ENCODE measurements at places on chromosomes 7 and 10.

DNA sequence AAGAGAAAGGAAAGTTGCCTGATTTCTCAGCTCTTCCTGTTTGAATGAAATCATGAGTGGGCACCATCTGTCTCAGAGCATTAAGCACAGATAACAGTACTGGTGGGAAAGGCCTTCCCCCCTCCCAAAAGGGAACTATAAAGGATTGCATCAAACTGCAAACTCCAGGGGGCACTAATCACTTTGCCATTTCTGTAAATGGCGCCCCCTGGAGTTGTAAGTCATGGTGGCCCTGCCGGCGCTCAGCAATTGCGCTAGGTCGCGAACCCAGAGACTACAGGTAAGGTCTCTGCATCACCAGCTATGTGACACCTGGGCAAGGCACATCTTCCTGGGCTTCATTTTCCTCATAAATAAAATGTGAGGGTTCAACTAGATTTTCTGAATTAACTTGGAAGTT, 11.1 kb downstream of the LRRC4 start:
- peaks cover 7% of the 10 kb centered on the region for H3K36me3 ChIP-seq
- DNase-seq, result no peak
- H3K27ac ChIP-seq, result peak overlapping the region; percentile 93
- peaks cover 41% of the 10 kb centered on the region for H3K4me1 ChIP-seq
- H3K27me3 ChIP-seq, result no peaks in the 10 kb centered on the region
- no peak overlapping the region for H3K4me3 ChIP-seq

DNA sequence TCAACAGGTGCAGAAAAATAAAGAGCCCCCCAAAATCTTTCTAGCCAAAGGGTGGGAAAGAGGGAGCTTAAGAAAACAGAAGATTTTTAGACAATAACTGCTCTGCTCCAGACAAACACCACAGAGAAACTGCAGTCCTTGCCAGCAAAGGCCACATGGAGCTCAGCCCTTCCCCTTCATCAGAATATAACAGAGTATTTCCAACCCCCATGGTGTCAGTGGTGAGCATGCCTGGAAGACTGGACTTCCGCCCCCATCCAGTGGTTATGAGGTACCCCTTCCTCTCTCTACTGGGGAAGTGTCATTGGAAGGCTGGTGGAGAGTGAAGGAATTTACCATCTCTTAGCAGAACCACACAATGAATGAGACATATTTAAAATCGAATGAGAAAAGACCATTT, 1007.3 kb upstream of the CELF2 start:
- no peaks in the 10 kb centered on the region for H3K27me3 ChIP-seq
- no peaks in the 10 kb centered on the region for H3K4me1 ChIP-seq
- H3K27ac ChIP-seq, result no peak overlapping the region
- DNase-seq, result no peak
- no peak overlapping the region for H3K4me3 ChIP-seq

GRCh38 chr10:31319602-31320549, 860 bp downstream of the ZEB1 start:
- H3K4me1 ChIP-seq, result peaks cover 8% of the 10 kb centered on the region
- H3K36me3 ChIP-seq, result no peaks in the 10 kb centered on the region

DNA sequence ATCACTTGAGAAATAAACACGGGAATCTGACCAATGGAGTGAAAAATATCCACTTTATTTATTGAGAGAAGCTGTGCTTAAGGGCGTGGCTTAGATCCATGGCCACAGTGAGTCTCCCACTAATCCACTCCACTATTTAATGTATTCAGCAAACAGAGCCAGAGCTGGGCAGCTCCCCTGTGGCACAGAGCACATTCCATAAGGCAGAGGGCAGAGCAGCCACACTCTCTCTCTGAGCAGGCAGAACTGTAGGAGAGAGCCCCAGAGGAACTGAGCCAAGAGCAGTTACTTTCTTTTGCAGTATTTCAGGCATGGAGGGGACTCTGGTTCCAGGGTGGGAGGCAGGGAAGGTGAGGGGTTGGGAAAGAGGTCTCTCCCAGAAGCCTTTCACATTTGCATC, 106.0 kb downstream of the GALNT17 start:
- DNase-seq, result no peak
- H3K27ac ChIP-seq, result no peak overlapping the region
- H3K27me3 ChIP-seq, result no peaks in the 10 kb centered on the region
- no peaks in the 10 kb centered on the region for H3K4me1 ChIP-seq

GRCh38 chr7:47255441-47255840, 326.5 kb downstream of the TNS3 start:
- H3K36me3 ChIP-seq, result no peaks in the 10 kb centered on the region
- H3K27ac ChIP-seq, result no peak overlapping the region
- no peak for DNase-seq
- no peaks in the 10 kb centered on the region for H3K4me1 ChIP-seq
- no peak overlapping the region for H3K4me3 ChIP-seq

DNA sequence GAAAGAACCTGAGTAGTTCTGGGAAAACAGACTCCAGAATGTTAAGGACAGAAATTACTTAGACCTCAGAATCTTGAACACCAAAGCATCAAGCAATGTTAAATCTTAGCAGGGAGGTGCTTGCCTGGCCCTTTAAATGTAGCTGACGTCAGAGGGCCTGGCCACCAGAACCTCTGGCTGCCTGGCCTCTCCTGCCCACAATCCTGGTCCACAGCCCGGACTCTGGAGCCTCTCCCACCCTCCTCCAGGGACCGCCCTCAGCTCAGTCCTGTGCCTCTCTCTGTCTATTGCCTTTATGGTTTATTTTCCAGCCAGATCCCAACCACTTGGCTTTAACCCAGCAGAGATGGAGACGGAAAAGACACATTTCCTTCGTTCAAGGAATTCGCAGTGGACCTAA, 42.2 kb upstream of the EGR2 start:
- no peak overlapping the region for H3K27ac ChIP-seq
- H3K36me3 ChIP-seq, result no peaks in the 10 kb centered on the region
- no peak for DNase-seq
- H3K4me3 ChIP-seq, result no peak overlapping the region

DNA sequence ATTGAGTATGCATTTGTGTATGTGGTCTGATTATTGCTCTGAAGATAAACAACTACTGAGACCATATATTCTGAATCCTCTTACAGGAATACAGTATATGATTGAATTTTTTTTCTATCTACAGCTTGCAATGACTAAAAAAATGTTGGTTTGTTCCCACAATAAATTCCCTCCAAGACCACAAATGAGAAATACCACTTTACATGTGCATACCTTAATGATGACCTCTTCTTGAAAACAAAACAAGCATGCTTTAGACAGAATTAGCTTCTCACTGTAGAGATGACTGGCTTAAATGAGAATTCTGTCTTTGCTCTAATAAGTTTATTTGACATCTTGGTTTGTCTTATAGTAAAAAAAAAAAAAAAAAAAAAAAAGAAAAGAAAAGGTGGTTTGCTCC, 241.5 kb downstream of the PCDH15 start:
- no peak overlapping the region for H3K27ac ChIP-seq
- no peaks in the 10 kb centered on the region for H3K27me3 ChIP-seq
- DNase-seq, result no peak
- H3K36me3 ChIP-seq, result no peaks in the 10 kb centered on the region

DNA sequence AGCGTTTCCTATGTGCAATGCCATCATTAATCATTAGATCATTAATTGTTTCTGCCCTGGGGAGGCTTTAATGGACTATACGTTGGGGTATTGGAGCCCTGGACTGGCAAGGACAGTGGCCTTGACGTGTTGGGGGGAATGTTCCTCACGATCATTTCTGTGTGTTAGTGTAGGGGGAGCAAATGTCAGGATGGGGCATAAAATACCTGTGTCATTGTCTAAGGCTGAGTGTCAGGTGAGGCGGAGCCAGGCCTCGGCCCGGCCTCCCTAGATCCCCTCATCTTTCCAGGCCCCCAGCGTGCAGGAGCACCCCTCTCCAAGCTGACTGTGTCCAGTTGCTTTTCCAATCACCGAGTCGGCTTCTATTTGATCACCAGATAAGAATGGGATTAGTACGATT, 346.4 kb upstream of the SHH start:
- no peak overlapping the region for H3K4me3 ChIP-seq
- no peaks in the 10 kb centered on the region for H3K4me1 ChIP-seq
- no peaks in the 10 kb centered on the region for H3K36me3 ChIP-seq
- peaks cover 12% of the 10 kb centered on the region for H3K27me3 ChIP-seq
- no peak overlapping the region for H3K27ac ChIP-seq

- no peak overlapping the region for H3K4me3 ChIP-seq
- no peaks in the 10 kb centered on the region for H3K36me3 ChIP-seq
- no peaks in the 10 kb centered on the region for H3K4me1 ChIP-seq
- no peak for DNase-seq
- H3K27me3 ChIP-seq, result no peaks in the 10 kb centered on the region
- no peak overlapping the region for H3K27ac ChIP-seq
Observed at GRCh38 chr7:15582773-15583172, 21.0 kb upstream of the AGMO start.

DNA sequence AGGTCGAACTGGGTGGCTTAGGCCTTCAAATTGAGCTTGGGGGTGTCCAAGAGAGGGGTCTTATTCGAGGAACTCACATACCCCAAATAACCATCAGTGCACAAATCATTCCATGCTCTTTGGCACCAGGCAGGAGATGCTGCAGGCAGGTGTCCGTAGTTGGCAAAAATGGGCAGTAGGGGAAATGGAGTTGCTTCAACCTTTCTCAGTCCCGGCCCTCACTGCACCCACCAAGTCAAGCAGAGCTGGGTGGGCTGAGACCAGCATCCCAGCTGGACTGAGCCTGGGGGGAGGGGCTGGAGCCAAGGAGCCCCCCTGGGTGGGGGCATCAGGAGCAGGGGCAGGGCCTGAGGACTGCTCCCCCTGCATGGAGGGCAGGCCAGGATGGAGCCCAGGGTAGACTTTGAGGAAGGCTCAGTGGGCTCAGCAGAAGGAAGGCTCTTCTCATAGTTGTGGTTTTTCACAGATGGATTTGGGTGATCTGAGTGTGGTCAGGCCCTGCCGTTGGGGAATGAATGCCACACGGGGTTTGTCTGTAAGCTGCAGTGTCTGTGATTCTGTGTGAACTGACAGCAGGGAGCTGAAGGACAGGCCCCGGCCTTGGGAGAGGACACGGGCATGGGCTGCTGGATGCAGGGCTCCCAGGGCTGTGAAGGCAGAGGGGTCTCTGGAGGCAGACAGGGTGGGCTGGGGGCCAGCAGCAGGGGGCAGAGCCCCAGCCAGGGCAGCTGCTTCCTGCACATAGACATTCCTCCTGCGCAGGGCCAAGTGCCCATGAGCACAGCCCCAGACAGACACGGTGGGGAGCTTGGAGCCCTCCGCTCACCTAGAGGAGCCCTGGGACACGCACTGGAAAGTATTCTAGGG, 144.5 kb downstream of the ADCY1 start:
- no peak overlapping the region for H3K4me3 ChIP-seq
- DNase-seq, result no peak
- H3K27ac ChIP-seq, result no peak overlapping the region
- no peaks in the 10 kb centered on the region for H3K27me3 ChIP-seq
- no peaks in the 10 kb centered on the region for H3K4me1 ChIP-seq

DNA sequence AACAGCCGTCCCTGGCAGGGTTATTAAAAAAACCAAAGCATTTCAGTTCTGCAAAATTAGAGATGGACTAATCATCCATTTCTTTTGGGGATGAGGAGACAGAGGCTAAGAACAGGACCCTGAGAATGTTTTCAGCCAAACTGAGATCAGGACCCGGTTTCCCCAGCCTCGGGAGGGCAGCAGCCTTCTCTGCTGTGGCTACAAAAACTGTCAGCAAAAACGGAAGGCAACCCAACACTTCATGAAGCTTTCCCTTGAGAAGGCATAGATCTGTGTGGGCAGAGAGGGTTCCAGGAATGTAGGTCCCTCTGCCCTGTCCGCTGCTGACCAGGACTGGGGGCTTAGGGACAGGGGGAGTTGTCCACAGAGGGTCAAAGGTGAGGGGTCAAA, 313.5 kb downstream of the TCERG1L start:
- H3K4me3 ChIP-seq, result no peak overlapping the region
- no peaks in the 10 kb centered on the region for H3K4me1 ChIP-seq
- no peak overlapping the region for H3K27ac ChIP-seq
- no peaks in the 10 kb centered on the region for H3K36me3 ChIP-seq
- H3K27me3 ChIP-seq, result no peaks in the 10 kb centered on the region

DNA sequence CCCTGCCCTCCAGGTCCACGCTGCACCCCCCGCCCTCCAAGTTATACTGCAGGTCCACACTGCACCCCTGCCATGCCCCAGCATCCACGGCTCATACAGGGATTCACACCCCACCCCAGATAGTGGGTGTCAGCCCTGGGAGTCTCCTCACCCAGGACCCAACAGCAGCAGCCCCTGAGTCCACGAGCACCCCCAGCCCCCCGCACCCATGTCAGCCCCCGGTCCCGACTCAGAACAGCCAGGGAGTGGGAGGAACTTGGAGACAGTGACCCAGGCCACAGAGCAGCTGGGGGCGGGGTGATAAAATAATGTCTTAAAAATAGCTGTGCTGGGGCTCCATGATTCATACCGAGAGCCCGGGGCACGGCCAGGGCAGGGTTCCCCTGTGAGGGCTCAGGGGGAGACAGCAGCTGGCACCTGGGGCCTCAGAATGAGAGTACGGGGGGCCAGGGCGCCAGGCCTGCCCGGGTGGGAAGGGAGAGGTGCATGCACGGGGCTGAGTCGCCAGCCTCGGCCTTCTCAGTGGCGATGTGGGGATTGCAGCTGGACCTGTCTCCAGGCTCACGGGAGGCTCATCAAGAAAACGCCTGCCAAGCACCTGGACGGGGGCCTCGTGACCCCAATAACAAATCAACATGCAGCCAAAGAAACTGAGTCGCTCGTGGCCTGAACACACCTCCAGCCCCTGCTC, 29.8 kb downstream of the ADAP1 start:
- H3K27ac ChIP-seq, result no peak overlapping the region
- H3K4me3 ChIP-seq, result no peak overlapping the region
- peaks cover 7% of the 10 kb centered on the region for H3K4me1 ChIP-seq
- H3K27me3 ChIP-seq, result no peaks in the 10 kb centered on the region
- no peaks in the 10 kb centered on the region for H3K36me3 ChIP-seq
- peak; percentile 55 for DNase-seq

GRCh38 chr7:47190462-47190861, 391.4 kb downstream of the TNS3 start:
- no peak overlapping the region for H3K27ac ChIP-seq
- H3K4me1 ChIP-seq, result no peaks in the 10 kb centered on the region
- no peak overlapping the region for H3K4me3 ChIP-seq
- no peaks in the 10 kb centered on the region for H3K27me3 ChIP-seq
- DNase-seq, result no peak

GRCh38 chr10:8665322-8665721, 610.8 kb downstream of the GATA3 start:
- no peak for DNase-seq
- H3K4me3 ChIP-seq, result no peak overlapping the region
- no peak overlapping the region for H3K27ac ChIP-seq
- no peaks in the 10 kb centered on the region for H3K27me3 ChIP-seq
- H3K36me3 ChIP-seq, result no peaks in the 10 kb centered on the region

DNA sequence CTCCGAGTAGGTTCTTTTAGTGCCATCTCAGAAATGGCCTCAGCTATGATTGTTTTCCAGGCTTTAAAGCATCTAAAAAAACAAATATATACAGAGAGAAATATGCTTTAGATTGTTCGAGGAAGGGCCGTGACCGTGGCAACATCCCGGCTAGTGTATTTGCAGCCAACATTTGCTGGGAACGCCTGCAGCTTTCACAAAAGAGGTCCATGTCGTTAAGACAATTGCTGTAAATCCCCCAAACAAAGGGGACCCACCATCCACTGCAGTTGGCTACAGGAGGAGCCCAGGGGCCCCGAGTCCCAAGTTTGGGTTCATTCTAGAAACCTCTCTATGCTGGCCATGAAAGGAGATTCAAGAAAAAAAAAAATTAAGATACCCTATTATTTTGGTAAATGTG, 152.8 kb upstream of the TCF7L2 start:
- H3K27ac ChIP-seq, result no peak overlapping the region
- no peak for DNase-seq
- H3K4me1 ChIP-seq, result no peaks in the 10 kb centered on the region
- no peaks in the 10 kb centered on the region for H3K27me3 ChIP-seq

Data from RWPE2 (cell line).